NCI-H69 (cell line): ENCODE measurements at places on chromosomes 5 and 9.

DNA sequence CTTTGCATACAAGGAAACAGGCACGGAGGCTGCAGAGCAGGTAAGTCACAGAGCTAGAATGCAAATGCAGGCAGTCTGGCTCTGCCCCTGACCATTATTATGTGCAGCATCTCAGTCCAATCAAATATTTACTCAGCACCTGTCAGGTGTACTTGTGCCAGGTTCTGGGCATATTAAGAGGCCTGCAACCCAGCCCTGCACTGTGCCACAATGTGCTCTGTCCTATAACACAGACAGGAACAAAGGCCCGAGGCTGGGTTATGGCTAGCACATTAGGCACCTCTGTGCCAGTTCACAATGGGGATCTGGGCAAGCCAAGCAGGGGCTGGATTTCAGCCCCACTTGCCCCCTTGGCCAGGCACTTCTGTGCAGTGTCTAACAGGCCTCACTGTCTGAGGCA is 14.0 kb downstream of the ARL15 start:
- peak; percentile 95 for DNase-seq

GRCh38 chr5:140261403-140262171 is 41.3 kb downstream of the PFDN1 start:
- DNase-seq, result peak; percentile 66

DNA sequence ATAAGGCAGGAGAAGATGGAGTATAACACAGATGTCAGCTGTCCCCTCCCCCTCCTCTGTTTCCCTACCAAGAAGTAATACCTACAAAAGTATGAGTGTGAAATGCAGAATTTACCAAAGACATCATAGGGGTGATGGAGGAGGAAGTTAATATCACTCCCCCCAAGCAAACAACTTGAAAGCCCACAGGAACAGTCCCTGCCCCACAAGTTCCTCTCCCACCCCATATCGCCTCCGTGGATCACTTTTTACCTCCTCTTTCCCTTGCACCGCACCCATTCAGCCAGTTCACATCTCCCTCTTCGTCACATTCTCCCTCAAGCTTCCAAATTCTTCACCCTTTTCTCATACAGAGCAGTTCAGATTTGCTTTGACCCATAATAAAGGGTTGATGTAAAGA is 7.0 kb upstream of the SIL1 start:
- no peak for DNase-seq

DNA sequence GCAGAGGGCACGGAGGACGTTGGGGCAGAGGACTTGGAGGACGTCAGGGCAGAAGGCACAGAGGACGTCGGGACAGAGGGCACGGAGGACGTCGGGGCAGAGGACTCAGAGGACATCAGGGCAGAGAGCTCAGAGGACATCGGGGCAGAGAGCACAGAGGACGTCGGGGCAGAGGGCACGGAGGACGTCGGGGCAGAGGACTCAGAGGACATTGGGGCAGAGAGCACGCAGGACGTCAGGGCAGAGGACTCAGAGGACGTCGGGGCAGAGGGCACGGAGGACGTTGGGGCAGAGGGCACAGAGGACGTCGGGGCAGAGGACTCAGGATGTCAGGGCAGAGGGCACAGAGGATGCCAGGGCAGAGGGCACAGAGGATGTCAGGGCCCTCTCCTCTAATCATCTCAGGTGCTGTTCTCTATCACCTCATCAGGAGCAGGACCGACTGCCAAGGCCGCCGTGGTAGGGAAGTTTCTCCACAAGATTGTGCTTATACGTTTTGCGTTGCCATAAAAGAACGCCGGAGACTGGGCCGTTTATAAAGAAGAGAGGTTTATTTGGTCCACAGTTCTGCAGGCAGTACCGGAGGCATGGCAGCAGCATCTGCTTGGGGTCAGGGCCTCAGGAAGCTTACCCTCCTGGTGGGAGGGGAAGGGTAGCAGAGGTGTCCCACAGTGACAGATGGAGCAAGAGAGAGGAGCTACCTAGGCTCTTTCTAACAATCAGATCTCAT is 29.4 kb upstream of the ADAMTS2 start:
- DNase-seq, result no peak

GRCh38 chr5:24804221-24804681 is 159.5 kb upstream of the CDH10 start:
- DNase-seq, result no peak

- DNase-seq, result no peak
Measured at GRCh38 chr9:90393365-90394152, 249.1 kb downstream of the DIRAS2 start.

GRCh38 chr5:154164249-154164581 is 26.3 kb upstream of the GALNT10 start:
- peak; percentile 36 for DNase-seq

- no peak for DNase-seq
Measured at GRCh38 chr5:126707080-126707479, 69.9 kb upstream of the LMNB1 start.

DNA sequence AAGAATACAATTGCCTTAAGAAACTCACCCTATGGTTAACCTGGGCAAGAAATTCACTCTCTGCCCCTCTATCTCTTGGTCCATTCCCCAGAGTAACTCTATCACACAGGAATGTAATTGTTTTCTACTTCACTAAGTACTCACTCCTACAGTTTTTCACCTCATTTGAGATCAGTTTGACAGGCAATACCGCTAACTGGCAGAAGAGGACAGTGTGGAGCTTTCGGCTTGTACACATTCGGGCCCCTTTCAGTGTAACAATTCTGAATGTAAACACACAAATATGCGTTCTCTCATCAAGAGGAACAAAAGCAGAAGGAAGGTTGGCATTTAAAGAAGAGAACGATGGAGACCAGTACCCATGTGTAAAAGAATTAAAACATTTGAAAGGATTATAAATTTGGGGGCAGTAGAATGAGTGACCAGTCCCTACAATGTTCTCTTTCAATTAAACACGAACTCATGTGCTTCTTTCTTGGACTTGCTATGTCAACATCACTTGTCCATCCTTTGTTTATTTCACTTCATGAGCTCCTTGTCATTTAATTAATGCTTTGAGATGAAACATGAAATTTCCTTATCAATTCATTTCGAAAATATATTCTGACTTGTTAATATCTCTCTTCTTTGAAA is 188.5 kb upstream of the GRAMD2B start:
- peak; percentile 71 for DNase-seq

DNA sequence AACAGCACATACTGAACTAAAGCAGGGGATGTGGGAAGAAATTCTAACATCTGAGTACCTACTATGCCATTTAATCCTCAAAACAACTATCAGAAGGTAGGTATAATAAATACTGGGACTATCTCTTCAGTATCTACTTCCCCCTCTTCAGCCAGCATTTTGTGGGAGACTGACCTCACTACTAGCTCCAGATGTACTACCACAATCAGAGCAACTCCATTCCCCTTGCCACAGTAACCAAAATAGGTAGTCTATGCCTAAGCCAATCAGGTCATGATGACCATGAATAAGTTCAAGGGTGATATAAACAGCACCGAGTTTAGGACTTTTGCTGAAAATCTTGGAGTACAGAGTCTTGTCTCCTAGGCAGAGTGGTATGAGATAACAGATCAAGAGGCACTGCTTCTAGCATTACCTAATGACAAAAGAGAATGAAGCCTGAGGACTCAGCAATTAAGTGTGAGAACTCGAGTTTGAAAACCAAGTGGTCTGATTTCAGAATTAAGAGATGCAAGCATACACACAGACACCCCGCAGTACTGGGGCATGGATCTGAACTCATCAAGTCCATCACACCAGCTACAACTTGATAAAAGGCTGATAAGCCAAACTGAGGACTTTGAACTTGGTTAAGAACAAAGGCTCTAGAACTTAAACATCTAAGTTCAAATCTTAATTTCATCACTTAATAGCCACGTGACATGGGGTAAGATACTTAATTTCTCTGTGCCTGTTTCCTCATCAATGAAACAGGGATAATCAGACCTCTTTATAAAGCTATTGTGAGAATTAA is 9.7 kb downstream of the FNIP1 start:
- no peak for DNase-seq

- no peak for DNase-seq
Measured at GRCh38 chr5:38926121-38926520, 80.3 kb downstream of the OSMR start.

GRCh38 chr9:108399851-108400250 is 455.9 kb downstream of the ACTL7B start:
- DNase-seq, result no peak

- DNase-seq, result peak; percentile 16
Measured at GRCh38 chr9:114272739-114273431, 50.0 kb upstream of the ORM1 start.

DNA sequence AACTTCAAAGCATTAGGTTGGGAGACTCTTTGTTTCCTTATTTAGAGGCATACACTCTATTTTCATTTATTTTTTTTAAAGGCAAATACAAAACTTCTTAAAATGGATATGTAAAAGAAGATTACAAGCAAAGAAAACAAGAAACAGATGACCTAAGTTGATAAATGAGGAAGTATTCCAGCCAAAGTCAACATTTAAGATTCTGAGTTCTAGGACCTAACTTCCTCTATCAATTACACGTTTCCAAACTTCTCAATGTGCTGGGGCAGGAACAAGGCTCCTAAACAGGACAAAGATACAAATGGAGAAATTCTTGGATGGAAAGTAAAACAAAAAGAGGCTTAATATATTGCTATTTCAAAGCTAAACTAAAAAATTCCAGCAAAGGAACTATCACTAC is 89.5 kb downstream of the TLE1 start:
- DNase-seq, result no peak

DNA sequence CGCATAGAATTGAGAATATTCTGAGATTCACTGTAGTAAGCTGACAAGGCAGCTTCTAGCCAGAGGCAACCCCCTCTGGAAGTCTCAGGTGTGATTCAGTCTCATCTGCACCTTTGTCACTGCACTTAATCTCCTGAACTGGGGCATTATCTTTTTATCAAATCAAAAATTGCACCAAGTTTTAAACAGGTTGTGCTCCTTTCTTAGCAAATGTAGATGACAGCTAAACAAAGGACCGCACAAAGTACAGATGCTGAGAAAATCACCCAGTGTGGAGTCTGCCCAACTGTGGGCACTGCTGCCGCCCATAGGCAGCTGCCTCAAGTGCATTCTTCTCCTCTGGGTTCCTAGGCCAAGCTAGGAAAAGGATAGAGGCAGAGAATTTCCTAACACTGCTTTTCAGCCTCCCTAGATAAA is 51.1 kb downstream of the STARD4 start:
- peak; percentile 93 for DNase-seq

DNA sequence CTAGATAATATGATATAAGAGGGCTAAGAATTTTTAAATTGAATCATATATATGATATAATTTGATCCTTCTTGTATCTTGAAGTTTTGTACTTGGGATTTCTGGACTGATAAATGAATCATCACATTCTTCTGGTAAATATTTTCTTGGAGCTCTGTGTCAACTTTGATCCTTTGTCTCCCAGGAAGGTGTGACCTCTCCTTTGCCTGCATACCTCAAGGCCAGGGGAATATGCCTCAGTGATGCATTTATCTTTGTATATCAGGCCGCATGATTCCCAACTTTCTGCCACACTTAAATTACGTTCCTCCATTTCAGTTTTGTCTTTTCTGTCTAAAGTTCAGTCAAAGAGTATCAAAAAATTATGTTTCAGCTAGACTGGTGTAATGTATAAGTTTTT is 101.2 kb downstream of the NLN start:
- no peak for DNase-seq

DNA sequence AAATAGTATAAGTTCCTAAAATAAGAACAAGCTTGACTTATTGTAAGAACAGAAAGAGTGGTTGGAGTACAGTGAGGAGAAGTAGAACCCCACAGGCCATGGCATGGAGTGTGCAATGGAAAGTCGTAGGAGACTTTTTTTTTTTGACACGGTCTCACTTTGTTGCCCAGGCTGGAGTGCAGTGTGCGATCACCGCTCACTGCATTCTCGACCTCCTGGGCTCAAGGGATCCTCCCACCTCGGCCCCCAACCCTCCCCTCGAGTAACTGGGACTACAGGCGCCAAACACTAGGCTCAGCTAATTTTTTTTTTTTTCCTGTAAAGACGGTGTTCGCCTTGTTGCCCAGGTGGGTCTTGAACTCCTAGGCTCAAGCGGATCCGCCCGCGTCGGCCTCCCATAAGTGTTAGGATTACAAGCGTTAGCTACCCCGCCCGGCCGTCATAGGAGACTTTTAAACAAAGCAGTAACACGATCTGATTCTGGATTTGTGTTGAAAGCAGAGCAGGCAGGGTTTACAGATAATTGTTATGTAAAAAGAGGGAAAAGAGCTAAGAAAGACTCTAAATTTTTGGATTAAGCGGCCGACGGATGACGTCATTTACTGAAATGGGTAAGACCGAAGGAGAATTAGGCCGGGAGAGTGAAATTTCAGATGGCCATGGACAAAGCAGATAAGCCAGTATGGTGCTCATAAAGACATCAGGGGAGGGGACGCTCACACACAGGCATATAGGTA is 752 bp downstream of the TSTD2 start:
- DNase-seq, result peak; percentile 93

- no peak for DNase-seq
Measured at GRCh38 chr5:154264549-154265196, 74.1 kb downstream of the GALNT10 start.

DNA sequence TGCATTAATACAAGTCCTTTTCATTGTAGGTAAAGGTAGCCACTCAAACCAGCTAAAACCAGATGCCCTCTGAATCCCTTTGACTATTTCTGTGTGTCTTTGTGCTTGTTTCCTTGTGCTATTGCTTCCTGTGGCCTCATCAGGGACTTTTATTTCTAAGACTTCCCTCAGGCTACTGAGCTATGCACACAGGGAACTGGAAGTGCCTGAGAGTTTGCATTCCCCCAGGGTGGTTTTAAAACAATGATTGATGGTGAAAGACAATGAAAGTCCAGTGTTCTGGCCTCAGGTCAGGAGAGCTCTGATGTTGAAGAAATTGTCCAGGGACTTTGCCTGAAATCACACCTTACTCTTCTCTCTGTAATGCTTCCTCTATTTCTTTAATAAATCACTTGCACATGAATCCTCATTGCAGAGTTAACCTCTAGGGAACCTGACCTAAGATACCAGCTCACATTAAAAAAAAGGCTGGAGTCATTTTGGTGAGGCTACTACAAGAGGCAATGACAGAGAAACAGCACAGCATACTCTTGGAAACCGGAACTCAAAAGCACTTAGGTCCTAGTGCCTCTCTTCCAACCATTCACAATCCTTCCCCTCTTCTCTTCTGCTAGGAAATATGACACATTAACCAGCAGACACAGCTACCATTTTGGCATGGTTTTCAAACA is 158.1 kb upstream of the NREP start:
- DNase-seq, result peak; percentile 9

GRCh38 chr5:172782169-172783039 is 11.4 kb upstream of the DUSP1 start:
- peak; percentile 85 for DNase-seq

DNA sequence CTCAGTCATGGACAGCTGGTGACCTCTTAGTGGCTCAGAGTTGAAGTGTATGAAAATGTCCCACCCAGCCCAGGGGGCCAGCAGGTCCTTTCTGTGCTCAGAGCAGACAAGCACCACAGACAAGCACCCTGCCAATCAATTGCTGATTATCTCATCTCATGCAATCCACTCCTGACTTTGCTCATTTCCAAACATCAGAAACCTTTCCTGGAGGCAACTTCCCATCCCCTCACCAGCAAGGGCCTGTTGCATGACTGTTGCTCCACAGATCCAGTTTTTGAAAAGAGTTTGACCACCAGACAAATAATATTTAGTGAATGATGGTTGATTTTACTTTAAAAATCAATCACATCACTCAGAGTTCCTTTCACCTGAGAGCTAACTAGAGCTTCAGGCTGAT is 397.3 kb upstream of the KLF4 start:
- DNase-seq, result no peak
